ENCODE measurements at places on chromosomes 16 and 17. TPM values are rescaled to one million over a fixed set of nuclear protein-coding genes. Genes with fewer than 3 reads are reported as not detected.

- no peak for DNase-seq
These were observed 41.5 kb downstream of the KANSL1 start for GRCh38 chr17:46151762-46152161.

DNA sequence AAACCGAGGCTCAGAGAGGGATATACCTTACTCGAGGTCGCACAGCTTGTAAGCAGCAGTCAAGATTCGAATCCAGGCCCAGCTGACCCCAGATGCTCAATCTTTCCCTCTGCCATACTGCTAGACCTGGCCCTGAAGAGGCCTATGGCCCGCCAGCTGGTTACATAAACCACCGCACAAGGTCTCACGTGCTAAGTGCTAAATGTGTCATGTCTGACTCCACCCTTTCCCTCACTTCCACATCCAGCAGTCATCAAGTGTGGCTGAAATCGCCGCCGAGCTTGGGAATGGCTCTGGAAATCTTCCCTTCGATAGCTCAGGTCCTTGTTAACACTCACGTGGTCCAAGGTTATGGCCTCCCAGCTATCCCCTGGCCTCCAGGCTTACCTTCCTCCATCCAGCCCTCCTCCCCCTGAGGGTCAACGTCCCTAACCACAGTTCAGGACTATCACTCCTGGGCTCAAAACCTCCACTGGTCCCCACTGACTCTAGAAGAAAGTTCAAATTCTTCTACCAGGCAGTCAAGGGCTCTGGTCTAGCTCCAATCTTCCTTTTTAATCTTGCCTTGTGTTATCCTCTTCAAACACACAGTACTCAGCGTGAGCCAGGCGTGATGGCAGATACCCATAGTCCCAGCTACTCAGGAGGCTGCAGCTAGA, 3.5 kb downstream of the ZBTB4 start:
- DNase-seq = no peak

DNA sequence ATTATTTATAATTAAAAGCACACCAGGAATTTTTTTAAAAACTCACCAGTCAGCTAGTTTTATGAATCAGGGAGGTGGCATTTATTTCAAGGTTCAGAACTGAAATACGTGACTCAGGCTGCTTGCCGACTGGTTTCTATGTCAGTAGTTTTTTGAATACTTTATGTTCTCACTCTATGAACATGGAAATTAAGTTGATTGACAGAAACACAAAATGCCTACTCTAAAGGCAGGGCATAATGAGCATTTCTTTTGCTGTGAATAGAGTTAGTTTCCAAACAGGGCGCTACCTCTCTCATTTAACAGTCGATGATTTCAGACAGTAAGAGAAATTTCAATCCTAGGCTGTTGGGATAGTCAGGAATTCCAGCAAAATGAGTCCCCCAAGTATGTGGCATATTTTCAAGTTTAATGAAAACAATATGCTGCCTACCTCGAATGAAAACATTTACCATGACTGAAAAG, 6.7 kb downstream of the HS3ST3B1 start:
- no peak for DNase-seq

- no peak for DNase-seq
These were observed 1.4 kb upstream of the RHBDF2 start for GRCh38 chr17:76502341-76503211.

Gene PIMREG
- 10.4 TPM for total RNA-seq

DNA sequence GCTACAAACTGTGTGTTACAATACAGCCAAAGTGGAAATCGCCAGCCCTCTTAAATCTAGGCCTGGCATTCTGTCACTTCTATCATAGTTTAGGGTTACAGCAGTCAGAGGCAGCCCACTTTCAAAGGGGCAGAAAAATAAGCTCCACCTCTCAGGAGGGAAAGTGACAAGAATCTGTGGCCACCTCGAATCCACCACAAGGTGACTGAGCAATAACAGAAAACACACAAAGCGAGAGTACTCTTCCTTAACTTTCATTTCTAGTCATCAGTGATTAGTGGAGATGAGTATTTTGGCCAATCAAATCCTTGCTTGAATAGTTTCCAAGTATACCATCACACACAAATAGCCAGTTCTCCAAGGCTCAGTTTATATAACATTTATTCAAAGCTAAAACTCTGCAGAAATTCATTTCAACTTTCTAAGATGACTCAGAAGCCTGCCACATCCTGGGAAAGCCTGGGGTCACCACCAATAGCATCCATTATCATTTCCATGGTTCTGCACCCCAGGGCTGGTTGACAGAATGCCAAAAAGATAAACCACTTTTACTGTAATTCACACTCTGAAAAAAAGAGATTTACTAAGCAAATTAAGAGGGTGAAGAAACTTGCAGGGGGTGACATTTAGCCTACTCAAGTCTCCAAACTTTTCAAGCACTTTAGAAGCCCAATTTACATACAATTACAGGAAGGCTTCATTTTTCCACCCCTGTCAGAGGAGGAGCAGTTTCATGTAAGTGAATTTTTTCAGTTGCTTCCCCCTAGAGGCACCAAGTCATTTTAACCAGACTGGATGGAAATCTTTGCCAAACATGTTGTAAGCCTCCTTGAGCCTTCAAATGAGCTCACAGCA, 66.8 kb downstream of the SALL1 start:
- no peak for DNase-seq

DNA sequence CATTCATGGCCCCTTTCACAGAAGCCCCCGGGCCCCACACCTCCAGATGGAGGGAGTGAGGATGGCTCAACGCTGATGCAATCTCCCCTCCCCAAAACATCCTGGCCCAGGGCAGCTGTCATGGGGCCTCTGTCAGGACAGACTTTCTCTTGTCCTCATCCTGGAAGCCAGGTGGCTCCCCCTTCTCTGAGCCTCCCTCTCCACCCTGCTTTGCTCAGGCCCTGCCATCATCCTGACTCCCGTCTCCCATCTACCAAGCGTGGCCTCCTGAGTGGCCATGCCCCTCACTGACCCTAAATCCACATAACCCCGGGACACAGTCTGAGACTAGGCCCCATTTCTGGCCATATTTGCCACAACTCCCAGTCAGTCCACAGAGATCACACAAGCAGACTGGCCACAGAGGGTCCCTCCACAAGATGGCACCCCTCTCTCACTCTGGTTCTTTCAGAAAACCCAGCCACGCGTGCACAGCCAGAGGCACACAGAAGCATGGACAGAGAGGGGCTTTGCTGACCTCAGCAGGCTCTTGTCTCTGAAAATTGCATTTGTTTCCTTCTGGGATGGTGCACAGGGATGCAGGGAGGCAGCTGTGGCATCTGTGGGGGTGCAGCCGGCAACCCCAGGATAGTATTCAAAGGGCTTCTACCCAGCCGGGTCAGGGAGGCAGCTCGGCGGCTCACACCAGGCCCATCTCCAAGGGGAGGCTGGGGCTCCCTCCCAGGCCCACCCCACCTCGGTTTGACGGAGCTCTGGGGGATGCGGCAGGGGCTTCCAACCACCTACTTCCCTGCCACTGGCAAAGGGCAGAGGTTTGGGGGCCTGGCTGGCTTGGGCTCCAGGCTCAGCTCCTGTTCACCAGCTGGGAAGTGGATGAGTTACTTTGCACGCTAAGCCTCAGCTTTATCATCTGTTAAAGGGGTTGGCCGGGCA, 16.9 kb downstream of the DOC2B start:
- DNase-seq = no peak

Gene SPATA33
- 6.6 TPM for total RNA-seq

GRCh38 chr16:1469693-1470201, 5.1 kb downstream of the CLCN7 start:
- DNase-seq = peak; percentile 16

GRCh38 chr17:33572615-33573014, 279.5 kb upstream of the ASIC2 start:
- no peak for DNase-seq

GRCh38 chr16:29824589-29825144, 4.4 kb downstream of the MVP start:
- DNase-seq = peak; percentile 51
